ENCODE measurements at places on chromosomes 3 and 15.

- DNase-seq, result no peak
These were observed 10.8 kb upstream of the GOLGA6L2 start for GRCh38 chr15:23457890-23458289.

DNA sequence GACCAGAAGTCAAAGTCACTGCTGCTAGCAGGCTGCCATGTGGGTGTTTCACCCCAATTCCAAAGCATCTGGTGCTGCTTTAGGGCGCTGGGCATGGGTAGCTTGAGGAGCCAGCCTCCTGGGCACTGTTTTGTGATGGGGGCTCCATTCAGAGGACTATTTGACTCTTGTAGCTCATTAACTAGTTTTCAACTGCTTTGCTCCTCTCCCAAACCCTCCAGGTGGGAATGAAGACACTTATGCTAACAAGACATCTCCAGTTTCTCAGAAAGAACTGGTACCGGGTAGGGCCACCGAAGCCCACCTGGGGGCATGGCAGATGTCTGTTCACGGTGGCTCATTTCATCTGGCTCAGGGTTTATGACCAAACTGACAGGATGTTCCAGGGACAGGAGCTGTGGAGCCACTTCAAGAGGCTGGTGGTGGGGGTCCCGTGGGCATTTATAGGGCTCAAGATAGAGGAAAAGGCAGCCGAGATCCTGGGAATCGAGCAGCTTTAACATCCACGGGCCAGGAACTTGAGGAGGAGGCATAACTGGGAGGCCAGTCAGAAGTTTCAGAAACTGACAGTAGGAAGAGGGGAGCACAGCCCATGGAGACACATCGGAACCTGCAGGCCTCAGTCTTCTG, 17.7 kb downstream of the AMOTL2 start:
- no peak for DNase-seq

DNA sequence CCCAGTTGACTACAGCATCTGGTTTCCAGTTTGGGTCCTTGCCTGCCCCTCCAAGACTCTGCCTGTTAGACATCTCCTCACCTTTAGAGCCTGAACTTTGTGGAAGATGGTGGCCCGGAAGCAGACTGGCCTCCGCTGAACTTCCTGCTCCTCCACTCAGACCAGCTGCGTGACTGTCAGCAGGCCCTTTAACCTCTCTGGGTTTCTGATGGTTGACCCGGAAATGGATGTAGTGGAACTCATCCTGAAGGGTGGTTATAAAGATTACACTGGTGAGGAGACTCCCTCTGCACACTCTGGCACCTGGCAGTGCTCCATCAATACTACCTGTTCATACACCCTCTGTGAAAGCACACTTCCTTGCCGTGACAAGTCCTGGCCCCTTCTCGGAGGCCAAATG, 151.9 kb upstream of the TLE3 start:
- no peak for DNase-seq

DNA sequence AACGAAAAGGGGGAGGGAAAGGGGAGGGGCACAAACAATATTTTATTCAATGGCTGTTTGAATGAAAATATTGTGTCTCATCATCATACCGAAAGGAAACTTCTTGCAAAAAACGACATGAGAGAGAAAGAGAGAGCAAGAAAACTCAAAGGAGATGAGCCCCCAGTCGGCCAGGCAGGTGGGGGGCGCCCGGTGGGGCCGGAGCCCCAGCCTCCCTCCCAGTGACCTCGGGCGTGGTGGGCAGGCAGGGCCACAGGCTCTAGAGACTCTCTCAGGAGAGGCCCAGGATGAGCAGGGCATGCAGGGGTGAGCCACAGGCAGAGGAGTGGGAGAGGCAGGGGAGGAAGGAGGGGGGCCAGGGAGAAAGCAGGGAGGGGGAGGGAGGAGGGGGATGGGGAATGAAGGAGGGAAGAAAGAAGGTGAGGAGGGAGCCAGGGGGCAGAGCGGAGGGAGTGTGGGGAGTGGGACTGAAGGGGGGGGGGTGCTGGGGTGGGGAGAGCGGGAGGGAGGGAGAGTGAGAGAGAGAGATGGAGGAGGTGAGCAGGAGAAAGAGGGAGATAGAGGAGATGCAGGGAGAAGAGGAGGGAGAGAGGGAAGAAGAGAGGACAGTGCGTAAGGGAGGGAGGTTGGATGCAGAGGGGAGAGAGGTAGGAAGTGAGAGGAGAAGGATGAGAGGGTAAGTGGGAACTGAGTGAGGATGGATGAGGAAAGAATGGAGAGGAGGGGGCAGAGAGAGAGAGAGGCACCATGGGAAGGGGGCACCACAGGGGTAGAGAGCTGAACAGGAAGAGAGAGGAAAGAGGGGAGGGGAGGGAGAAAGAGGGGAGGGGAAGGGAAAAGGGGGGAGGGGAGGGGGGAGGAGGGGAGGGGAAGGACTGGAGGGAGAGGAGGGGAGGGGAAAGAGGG, 14.1 kb upstream of the TMEM115 start:
- DNase-seq, result no peak

DNA sequence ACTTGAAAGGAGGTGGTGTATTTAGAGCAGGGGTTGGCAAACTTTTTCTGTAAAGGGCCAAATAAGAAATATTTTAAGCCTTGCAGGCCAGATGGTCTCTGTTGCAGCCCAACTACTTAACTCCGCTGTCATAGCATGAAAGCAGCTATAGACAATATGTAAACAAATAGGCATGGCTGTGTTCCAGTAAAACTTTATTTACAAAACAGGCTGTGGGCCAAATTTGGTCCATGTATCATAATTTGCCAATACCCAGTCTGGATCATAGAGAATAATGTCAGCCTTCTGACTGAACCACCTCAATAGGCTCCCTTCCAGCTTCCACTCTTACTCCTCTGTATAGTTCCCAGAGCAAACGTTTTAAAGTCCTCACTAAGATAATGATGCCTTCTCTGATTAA, 638.8 kb upstream of the CFAP20DC start:
- no peak for DNase-seq

DNA sequence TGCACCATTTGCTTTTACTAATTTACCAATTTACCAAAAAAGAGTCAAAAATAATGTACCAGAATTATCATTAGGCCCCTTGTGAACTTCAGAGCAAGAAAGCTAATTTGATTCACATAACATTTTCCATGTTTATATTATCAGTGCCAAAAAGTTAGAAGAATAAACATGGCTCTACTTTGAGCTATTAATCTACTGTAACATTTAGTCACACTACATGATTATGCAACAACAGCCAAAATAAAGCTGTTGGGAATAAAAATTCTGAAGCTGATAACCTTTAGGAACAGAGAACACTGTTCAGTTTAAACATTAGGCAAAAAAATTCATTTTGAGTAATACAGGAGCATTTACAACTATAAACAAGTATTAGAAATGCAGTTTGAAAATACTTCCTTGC, 63.6 kb downstream of the PROS1 start:
- DNase-seq, result no peak

- no peak for DNase-seq
These were observed 62.7 kb upstream of the ITGA11 start for GRCh38 chr15:68494573-68495110.

DNA sequence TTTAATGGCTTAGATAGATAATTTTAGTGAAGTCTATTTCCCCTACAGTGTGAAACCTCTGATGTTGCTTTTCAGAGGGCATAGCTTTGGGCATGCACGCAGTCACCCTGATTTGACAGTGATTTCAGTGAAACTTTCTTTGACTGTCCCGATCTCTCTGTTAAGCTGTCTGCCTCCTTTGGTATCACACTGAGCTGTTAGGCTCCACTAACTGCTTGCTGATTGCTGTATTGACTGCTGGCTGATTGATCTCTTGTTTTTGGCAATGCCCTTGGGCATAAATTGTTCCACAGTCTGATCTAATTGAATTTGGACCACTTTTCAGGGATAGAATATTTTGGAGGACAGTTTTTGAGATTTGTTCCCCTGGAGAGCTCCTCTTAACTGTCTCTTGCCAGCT, 68.5 kb upstream of the CCDC54 start:
- no peak for DNase-seq

DNA sequence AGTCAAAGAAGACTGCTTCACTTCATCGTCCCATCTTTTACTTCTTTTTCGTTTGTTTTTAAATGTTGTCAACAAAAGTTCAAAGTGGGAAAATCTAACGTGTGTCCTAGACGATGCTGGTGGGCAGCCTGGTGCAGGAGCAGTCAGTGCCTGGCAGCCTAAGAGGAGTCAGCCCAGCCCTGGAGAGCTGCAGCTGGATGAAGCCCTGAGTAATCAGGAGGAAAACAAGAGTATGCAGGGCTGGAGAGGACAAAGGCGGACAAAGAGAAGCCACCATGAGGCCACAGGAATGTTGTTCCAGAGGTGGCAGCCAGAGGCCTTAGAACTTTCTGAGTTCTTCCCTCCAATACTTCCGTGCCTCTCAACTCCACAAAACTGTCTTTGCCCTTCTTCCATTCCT, 5.7 kb downstream of the ADAMTS17 start:
- no peak for DNase-seq
